ENCODE measurements at places on chromosomes 7 and 10.

DNA sequence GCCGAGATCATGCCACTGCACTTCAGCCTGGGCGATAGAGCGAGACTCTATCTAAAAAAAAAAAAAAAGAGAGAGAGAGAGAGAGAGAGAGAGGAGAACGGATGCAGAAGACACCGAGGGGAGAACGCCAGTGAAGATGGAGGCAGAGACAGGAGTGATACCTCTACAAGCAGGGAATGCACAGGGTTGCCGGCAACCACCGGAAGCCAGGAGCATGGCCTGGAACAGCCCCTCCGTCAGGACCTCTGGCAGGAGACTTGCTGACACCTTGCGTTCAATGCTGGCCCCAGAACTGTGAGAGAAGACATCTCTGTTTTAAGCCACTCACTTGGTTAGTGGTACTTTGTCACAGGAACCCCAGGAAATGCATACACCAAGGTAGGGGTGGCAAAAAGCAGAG, 38.1 kb upstream of the DUSP5 start:
- DNase-seq, result no peak

DNA sequence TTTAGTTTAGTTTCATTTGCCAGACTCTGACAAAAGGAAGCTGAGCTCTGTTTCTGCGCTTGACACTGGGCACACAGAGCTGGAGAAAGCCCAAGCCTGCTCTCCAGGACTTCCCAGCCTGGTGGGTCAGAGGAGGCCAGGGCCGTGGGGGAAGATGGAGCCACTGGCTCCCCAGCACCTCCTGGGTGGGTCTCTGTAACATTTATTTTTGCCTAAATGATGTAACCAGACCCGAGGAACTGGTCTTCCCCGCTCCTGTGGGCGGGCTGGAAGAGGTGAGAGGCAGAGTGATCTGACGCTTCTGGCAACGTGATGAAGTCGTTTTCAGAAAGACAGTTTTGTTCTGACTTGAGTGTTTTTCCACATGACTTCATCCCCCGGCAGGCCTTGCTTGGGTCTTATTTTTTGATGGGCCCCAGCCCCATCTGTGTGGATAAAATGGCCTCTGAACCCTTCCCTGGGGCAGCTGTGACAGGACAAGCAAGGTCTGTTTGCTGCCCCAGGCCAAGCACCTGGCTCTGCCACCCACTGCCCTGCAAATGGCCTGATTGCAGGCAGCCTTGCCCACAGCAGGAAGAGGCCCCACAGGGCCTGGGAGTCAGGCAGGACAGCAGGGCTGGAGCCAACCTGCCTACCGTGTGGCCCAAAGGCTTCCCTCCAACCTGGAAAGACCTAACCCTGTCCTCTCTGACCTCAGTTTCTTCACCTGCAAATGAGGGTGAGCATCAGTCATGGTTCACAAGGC, 304.9 kb upstream of the ZMIZ1 start:
- no peak for DNase-seq

GRCh38 chr10:8053446-8054243, 843 bp upstream of the GATA3 start:
- DNase-seq, result peak; percentile 84

- DNase-seq, result no peak
Measured at GRCh38 chr7:158529181-158530096, 58.2 kb downstream of the PTPRN2 start.

DNA sequence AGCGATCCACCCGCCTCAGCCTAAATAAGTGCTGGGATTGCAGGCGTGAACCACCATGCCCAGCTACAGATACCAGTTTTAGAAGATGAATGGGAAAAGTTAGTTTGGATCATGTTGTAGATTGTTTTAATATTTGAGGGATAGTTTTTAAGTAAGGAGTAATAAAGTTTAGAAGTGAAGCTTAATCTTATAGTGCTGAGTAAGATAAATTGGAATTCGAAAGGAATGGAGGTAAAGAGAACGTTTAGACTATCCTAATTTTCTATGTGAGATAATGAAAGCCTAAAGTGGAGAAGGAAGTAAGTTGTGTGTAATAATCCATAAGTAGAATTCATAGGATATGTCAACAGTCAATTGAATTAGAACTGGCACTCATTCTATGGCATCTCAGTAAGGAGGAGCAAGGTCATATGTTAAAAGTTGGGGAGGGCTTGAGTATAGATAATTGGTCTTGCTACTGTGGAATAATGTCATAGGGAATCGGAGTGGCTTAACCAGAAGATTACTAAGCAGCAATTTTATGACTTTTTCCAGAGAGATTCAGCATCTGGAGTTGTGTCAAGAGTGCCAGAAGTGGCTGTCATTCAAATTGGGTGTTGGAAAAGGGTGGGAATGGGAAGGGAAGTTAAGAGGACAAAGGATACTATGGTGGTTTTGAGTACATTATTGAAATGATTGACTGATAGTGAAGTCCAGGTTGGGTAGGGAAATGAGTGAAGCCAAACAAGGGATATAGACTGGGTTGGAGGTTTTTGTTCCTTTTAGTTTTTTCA, 12.1 kb downstream of the TAX1BP1 start:
- no peak for DNase-seq

GRCh38 chr10:121687095-121687813, 89.0 kb upstream of the FGFR2 start:
- DNase-seq, result no peak

DNA sequence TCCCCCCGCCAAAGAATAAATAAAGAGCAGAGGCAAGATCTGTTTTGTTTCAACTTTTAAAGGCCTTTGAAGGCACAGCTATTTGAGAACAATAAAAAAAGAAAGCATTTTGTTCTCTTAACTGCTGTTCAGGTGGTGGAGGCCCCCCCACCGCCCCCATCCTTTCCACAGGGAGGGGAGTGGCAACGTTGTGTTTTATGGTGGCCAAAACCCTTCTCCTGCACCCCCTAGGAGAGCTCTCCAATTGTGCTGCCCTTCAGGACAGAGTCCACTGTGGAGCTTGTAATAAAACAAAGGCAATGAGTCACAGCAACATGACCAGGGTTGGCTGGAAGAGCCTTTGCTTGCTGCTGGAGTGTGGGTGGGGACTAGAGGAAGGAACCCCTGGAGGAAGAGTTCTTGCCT, 987.9 kb downstream of the KCNMA1 start:
- DNase-seq, result no peak

- DNase-seq, result no peak
Measured at GRCh38 chr10:124428207-124428777, 9.6 kb upstream of the OAT start.

DNA sequence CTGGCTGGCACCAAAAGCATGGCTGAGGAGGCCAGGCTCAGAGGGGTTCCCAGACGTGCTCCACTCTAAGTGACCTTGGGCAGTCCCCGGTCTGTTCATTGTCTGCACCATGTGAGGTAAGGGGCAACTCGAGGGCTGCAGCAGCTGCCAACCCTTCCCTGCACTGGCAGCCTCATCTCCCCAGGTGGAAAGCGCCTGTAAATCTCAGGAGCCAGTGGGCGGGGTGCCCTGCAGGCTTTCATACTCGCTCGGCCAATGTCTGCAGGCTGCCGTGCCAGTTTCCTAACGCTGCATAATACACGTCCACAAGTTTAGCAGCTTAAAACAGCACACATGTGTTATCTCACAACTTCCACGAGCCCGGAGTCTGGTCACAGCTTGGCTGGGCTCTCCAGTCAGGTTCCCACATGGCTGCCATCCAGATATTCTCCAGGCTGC, 12.6 kb upstream of the GDF10 start:
- DNase-seq, result no peak

DNA sequence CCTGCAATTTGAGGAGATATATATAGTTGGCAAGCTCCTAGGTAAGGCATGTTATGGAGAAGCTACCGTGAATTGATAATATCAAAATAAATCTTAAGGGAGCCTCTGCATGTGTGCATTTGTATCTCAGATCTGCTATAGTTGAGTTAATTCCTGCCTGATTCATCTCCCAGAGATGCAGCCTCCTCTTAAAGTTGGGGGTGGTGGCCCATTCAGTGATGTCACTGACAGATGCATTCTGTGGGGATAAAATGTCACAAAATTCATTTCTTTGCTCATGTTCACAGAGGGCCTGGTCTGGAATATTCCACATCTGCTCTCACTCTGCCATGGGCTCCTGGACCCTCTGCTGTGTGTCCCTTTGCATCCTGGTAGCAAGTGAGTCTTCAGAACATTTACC, 185.8 kb upstream of the PRSS1 start:
- DNase-seq, result no peak

Data from psoas muscle (tissue), 8 donors.